Fibroblast of skin of abdomen (primary cell): ENCODE measurements at places on chromosomes 4 and X.

GRCh38 chr4:66852843-66853242 is 692.5 kb downstream of the CENPC start:
- DNase-seq = no peak

DNA sequence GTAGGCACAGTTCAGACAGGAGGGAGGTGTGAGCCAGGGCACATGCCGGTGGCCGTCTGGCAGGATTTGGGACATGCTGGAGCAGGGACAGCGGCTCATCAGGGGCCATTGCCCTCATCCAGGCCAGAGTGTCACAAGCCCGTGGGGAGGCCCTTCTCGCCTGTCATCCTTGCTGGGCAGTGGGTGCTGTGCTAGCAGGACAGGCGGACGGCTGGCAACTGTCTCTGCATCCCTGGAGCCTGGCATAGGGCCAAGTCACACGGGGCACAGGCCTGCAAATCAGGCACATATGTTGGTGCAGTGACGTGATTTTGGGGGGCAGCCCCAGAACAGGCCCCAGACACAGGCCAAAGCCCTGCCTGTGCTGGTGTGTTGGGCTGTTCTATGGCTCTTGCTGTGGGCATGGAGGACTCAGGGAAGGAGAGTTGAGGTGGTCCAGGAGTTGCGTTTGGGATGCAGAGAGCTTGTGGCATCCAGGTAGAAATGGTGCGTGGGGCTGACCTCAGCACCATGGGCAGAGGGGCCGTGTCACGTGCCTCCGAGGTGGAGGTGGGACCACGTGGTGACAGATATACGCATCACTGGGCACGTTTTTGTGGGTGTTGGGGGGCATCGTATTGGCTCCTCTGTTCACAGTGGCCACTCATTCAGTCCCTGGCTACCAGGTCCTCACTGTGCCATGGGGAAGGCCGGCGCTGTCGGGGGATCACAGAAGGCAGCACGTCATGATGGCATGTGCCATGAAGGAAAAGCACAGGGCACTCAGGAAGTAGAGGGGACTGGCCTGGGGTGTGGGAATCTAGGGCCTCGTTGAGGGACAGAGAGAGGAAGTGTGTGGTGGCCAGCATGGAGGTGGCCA is 14.6 kb upstream of the MSANTD1 start:
- peak; percentile 8 for DNase-seq

GRCh38 chr4:87819281-87819919 is 13.4 kb upstream of the MEPE start:
- DNase-seq = peak; percentile 96

- DNase-seq = peak; percentile 52
These were observed 23.1 kb downstream of the EIF4E start for GRCh38 chr4:98905839-98906238.

GRCh38 chrX:121227888-121228287 is 180.5 kb downstream of the GLUD2 start:
- DNase-seq = no peak

DNA sequence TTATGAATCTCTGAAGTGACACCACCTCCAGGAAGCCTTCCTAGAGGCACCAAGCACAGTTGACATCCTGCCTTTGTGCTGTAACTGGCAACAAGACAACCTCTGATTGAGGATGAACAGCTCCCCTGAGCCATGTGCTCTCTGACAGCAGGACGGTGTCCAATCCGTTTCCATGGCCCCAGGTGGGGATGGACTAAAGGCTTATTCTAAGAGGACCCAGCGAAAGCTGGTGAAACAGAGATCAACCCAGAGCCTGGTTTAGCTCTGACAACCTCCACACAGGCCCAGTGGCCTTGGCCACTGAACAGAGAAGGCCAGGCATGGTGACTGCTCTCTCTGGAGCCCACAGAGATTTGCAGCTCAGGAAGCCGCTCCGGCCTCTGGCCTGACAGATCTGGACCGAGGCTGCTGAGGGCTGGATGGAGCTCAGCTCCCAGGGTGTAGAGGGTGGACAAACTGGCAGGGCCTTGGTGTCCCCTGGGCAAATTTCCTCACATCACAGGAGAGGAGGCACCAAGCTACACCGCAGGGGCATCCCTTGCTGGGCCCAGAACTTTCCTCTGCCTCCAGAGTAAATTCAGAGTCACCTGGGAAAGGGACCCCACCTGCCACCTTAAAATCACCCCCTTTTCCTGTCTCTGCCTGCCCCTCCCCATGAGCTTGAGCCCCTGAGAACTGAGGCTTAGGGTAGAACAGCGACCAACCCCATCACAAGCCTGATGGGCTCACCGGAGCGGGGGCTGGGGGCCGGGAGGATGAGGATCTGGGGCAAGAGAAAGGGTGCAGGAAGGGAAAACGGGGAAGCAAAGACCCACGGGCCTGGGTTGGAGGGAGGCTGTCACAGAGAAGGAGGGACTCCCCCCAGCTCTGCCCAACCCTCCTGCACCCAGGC is 40.2 kb downstream of the HMX1 start:
- no peak for DNase-seq
